ENCODE measurements at places on chromosomes 16 and 17.

DNA sequence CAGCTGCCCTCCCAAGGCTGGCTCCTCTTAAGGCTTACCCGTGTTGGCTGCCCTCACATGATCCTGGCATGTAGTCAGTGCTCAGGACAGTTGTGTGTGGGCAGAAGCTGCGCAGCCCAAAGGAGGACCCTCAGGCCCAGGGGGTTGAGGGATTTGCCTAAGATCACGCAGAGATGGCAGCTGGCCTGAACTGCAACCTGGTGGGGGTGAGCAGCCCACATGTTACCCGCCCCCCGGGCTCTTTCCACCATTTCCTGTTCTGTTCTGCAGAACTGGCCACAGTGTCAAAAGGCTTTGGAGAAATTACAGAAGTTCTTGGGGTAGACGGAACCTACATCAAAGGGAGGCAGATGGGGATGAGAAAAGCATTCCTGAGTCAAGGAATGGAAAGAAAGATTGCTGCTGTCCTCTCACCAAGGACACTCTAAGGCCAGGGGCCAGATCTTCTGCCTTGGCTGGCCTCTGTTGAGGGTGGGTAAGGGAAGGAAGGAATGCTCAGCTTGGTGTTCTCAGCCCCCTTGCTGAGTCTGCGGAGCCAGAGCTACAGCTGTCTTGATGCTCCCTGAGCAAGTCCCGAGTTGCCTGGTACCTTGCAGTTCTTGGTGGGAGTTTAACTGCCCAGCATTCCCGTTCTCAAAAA lies 53.0 kb downstream of the EPN2 start:
- peak; percentile 76 for DNase-seq

GRCh38 chr17:82985973-82986372 lies 93.4 kb upstream of the METRNL start:
- DNase-seq, result no peak

GRCh38 chr17:44844390-44844830 lies 3.3 kb upstream of the HIGD1B start:
- no peak for DNase-seq

DNA sequence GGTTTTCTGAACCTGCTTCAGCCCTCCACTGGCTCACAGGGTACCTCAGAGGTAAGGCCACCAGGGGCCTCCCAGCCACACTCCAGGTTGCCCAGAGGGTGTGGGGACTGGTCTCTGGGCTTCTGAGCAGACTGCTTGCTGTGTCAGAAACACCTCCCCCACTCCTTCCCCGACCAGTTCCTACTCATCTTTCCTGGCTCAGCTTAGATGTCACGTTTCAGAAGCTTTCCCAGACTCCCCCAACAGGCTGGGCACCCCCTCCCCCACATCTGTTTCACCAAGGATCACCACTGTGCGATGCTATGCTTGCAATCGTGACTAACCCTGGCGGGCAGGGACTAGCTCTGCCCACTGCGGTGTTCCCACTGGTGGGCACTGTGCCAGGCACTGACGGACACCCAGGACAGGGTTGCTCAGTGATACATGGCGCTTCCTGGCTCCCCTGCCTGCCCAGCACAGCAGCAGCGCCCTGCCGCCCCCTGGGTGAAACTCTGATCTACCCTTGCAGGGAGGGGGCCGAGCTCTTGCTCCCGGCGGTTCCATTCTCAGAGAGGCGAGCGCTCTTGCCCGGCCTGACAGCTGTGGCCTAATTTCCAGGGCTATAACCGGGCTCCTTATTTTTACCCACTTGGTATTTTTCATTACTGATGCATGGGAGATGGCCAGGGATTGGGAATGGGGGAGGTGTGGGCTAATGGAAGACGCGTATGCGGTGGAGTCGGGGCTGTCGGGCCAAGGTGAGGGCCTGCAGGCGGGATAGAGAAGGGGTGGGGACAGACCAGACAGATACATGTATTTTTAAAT lies 29.4 kb upstream of the MTSS2 start:
- DNase-seq, result peak; percentile 71

DNA sequence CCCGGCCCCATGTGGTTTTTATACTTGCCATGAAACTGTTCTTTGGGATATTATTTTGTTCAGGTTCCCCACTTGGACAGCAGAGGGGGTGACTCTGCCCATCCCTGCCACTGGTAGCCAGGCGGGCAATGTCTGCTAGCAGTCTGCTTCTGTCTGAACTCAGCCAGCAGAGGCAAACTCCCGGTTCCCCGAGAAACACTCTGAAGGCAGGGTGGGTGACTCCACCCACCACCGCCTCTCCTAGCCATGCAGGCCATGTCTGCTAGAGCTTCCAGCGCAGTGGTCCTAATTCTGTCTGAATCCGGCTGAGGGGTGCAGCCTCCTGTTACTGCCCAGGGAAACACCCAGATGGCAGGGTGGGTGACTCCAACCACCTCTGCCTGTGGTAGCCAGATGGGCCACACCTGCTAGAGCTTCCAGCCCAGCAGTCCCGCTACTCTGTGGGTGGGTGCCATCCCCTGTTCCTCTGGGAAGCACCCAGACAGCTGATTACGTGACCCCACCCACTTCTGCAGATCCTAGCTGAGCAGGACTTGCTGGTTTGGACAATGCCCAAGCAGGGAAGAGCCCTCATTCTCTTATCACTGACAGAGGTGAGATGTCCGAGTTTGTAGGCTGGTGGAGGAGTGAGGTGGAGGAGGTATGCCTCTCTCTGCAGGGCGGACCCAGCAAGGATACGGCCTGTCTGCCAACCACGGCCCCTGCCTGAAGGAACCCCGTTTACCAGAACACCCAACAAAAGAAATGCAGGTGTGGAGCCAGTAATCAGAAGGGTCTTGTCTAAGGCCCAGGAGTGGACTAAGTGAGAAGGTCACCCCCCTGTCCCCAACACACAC lies 22.4 kb downstream of the NLRP1 start:
- DNase-seq, result no peak

DNA sequence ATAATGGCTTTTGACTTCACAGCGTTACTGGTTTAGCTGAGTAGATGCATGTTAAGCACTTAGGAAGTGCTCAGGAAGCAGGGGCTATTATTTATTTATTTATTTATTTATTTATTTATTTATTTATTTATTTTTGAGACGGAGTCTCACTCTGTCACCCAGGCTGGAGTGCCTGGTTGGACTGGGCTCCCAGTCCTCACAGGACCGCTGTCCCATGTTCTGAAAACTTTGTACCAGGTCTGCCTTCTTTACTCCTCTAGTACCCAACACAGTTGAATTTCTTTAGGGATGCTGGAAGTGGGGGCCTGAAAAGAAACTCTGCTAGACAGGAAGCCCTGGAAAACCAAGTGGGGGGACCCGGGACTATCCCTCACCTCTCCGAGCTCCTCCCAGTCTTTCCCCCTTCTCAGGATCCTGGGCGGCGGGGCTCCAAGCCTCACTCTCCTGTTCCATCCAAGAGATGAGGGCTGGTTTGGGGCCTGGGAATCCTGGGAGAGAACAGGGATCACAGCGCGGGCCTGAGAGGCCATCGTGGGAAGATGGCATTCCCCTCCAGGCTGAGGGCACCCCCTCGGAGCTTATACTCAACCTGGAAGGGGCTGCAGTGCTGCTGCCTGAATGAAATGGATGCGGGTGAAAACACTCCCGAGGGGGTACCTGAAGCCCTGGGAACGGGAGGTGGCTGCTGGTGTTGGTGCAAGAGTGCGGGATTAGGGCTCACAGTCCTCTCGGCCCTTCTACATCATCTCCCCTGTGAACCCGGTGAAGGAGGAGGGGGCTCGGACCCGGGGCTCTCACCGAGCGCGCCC lies 674 bp downstream of the ZNF688 start:
- no peak for DNase-seq

DNA sequence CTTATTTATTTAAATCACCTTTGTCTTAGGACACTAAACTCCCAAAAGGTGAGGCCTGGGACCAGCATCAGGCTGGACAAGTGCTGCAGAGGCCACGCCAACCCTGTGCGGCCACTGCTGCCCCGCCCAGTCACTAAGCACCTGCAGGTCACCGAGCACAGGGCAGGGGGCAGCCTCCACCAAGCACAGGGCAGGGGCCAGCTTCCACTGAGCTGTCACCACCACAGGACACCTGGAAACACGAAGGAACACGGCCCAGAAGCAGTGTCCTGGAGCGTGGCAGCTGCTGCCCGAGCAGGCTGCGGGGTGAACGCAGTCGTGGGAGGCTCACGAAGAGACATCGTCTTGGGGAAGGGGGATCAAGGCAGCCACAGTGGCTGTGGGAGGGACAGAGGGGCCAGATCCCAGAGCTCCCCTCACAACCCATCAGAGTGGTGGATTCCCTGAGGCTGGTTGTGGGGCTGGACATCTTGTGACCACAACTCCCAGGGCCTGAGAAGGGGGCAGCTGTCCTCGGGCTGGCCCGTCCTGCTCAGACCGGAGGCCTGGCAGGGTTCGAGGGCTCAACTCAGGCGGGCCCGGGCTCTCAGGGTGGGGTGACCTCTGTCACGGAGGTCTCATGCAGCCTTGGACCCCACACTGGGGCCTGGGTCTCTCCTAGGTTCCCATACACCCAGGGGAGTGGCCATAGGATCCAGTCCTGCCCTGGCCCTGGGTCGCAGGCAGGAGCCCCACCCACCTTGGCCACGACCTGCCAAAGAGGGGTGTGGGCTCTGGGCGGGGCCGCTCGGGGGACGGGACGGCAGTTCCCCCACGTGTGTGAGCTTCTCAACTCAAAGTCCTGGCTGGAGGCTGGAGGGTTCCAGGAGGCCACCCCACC lies 18.7 kb downstream of the RAB40B start:
- no peak for DNase-seq

DNA sequence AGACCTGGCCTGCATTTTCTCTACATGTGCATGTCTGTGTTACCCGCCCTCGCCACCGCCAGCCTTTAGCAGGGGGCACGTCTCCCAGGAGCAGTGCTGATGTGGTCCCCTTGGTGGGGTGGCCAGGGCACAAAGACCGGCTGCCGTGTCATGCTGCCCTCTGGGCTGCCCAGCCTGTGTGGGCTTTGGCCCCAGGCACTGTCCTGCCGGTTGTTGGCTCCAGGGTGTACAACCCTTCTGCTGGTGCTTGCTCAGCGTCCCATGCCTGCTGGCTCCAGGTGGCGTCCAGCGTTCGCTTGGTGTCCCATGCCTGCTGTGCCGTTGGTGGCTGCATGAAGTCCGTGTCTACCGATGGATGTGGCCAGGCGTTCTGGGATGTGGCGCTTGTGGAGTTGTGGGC lies 4.1 kb downstream of the BAIAP2 start:
- no peak for DNase-seq

DNA sequence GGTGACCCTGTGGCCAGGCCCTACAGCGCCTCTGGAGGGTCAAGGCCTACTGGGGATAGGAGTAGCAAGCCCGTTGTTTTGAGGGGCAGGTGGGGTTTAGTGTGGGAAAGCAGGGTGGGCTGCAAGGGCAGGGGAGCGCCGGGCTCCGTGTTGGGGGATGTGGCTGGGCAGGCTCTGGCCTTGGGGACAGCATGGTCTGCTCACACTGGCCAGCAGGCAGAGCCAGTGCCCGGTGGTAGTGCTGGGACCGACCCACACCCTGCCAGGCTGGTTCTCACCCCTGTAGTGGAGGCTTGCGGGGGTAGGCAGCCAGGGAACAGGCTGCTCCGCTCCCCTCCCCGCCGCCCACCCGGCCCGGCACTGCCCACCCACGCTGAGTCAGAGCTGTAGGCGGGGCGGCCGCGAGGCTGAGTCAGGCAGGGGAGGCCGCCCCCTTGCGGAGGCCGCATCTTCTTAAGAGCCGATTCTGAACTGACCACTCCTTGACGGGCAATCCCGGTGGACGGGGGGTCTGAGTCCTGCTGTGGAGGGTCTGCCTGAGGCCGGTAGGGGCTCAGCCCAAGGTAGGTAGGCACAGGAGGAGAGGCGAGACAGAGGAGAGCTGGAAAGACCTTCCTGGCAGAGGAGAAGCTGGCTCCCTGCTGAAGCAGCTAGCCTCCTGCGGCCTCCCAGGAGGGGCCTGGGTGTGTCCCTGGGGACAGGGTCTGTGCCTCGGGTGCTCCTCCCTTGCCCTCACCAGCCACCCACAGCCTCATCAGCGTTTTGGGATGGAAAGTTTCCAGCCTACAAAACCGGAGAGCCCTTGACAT lies 62.4 kb downstream of the BAIAP2 start:
- DNase-seq, result peak; percentile 83
